ENCODE measurements at places on chromosomes 3 and 15.

DNA sequence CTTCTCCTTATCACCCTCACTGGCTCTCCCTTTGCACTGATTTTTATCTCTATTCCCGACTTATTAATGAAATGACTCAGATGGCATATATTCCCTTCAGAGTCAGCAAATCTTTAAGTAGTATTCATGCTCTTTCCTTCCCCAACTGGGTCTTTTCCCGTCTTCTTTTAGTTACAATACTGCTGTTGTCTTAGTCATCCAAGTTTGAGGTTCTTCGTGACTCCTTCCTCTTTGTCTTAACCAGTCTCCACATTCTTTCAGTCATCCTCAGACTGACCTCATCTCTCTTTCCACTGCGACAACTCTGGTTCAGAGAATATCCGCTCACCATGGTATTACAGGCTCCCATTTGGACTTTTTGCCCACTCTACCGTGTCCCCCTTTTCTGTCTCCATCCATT, 12.4 kb downstream of the WDR5B start:
- no peak for DNase-seq

- DNase-seq: no peak
These were observed 215.8 kb downstream of the KCNH8 start for GRCh38 chr3:19364148-19364547.

DNA sequence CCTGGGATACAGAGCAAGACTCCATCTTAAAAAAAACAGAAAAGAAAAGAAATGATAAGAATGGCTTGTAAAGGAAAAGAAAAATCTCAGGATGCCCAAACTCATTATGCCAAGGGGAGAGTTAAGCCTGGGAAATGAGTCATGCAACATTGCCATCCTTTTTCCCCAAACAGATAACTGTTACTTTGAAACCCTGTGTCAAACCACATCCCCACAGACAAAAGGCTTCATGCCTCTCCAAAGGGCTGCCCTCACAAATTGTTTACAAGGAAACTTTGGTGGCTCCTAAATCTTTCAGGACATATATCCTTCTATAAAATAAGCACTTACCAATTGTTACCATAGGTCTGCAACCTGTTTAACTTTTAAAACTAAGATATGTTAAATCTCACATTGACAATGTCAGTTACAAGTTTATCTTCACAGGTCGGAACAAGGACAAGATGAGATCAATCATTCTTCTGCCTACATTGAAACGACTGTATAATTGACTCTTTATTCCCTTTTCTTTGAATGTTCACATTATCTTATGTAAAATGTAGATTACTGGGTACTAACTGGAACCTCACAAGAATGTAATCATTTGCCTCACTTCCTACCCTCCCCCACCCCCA, 18.6 kb upstream of the SENP7 start:
- no peak for DNase-seq

DNA sequence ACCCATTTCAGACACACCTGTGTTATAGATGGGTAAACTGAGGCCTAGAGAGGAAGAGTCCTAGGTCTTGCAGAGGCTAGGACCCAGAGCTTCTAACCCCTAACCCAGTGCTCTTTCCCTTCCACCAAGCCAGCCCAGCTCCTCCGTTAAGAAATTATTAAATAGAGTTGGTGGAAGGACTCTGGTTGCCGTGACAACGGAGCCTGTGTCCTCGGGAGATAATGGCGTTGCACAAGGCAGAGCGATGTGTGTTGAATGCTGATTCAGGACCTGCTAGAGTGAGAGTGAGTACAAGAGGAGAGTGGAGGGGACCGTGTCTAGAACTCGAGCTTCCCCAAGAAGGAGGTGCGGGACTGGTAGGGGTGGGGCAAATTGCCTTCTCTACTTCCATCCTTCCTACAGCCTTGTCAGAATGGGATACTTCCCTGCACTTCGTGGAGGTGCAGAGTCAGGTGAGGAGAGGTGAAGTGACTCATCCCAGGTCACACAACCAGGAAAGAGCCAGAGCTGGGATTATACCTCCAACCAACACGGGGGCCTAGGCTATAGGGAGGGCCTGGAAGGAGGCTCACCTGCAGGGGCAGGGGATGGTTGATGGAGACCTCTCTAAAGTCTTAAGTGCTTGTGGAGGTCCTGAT, 8.6 kb downstream of the SLC6A1 start:
- DNase-seq: no peak

DNA sequence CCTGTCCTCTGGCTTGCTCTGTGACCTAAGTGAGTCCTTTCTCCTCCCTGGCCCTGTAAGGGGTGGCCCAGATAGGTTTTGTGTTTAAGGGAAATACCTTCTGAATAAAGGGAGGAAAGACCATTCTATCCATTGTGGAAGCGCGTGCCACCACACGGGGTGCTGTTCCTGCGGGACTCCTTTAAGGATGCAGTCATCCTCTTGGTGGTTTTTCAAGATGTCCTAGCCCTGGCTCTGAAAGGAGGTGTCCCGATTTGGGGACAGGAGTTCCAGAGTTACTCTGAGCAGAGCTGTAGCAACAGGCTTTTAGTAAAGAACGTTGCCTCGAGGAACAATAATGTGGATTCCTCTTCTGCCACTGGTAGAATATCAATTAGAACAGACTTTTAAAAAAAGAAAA, 9.6 kb downstream of the SLC6A6 start:
- DNase-seq: no peak

GRCh38 chr3:187750513-187751123, 5.3 kb upstream of the BCL6 start:
- no peak for DNase-seq

GRCh38 chr15:75577401-75578172, 1.5 kb downstream of the PTPN9 start:
- no peak for DNase-seq

- no peak for DNase-seq
These were observed at the start of gene CCDC9B for GRCh38 chr15:40340740-40341400. Gene CCDC9B (minus strand): TSS chr15:40340939. CDS start chr15:40340819, 120 bp downstream.

DNA sequence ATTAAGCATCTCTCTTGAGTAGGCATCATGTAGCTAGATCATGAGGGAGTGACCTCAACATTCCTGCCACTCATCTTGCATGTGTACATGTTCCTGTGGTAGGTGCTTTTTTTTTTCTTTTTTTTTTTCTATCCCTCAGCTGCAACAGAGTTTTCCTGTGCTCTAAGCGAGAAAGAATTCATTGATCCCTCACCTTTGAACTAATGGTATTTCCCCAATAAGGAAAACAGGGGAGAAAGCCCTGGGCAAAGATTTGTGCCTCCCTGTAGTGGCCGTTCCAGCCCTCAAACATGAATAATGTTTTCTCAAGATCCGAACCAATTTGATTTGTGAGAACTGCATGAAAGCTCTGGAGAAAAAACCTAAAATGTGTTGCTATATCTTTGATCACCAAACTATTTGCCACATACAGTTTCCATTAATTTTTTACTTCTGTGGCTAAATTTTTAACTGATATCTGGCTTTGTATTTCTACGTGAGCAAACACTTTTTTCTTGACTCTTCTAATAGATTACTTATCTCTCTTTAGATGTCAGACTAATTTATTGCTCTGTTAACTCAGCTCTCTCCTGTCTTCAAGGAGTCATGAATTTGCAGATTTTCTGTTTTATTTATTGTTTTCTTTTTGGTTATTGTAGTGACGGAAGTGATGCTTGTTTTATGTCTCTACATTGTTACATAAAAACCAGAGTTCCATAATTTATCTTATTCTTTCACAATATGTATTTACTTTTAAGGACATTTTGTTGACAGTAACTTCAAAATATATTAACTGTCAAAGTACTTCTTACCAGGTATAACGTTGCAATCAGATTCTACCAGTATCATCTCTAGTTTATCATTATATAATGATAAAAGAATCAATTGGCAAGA, 1396.5 kb downstream of the OTOL1 start:
- no peak for DNase-seq

GRCh38 chr15:39285071-39285470, 295.8 kb upstream of the THBS1 start:
- no peak for DNase-seq

GRCh38 chr15:61137105-61137792, 91.9 kb downstream of the RORA start:
- no peak for DNase-seq
